ENCODE measurements at places on chromosomes 12 and 14. TPM values are rescaled to one million over a fixed set of nuclear protein-coding genes. Genes with fewer than 3 reads are reported as not detected.

- DNase-seq = no peak
Observed at GRCh38 chr12:6095269-6095668, 29.2 kb downstream of the VWF start.

DNA sequence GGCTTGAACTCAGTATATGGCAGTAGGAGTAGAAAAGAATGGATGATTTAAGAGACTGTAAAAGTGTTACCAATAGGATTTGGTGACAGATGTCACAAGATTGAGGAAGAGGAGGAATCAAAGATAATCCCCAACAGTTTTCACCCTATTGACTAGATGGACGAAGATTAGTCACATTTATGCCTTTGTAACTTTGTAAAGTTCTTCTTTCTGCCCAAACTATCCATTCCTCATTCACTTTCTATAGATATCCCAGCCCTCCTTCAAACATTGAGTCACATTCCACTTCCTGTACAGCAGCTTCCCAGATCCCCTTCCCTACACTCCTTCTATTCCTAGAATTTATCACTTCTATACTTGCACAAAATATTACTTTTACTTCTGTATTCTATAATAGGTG, 207.9 kb downstream of the BTG1 start:
- DNase-seq = no peak

Gene CEBPE
- not detected for total RNA-seq

Gene CYP46A1
- total RNA-seq = 0.48 TPM

GRCh38 chr12:57726151-57726883, 12.2 kb downstream of the AGAP2 start:
- peak; percentile 81 for DNase-seq

Gene EGLN3
- 3.2 TPM for total RNA-seq

Gene EPYC
- total RNA-seq = not detected

Gene EML1
- total RNA-seq = 9.8 TPM

DNA sequence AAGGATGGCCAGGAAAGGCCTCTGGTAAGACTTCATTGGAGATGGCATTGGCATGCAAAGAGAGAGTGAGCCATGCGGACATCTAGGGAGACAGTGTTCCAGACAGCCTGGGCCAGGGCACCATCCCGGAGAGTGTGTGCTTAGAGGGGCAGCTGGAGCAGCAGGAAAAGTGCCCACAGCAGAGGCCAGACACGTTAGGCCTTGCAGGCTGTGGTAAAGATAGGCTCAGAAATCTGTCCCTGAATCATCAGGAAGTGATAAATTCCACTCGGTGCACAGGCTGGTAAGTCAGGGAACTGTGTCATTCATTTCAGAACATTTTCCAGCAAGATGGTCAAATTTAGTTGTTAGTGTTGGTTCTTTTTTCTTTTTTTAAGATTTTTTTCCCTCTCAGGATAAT, 8.8 kb downstream of the GALNT16 start:
- no peak for DNase-seq

DNA sequence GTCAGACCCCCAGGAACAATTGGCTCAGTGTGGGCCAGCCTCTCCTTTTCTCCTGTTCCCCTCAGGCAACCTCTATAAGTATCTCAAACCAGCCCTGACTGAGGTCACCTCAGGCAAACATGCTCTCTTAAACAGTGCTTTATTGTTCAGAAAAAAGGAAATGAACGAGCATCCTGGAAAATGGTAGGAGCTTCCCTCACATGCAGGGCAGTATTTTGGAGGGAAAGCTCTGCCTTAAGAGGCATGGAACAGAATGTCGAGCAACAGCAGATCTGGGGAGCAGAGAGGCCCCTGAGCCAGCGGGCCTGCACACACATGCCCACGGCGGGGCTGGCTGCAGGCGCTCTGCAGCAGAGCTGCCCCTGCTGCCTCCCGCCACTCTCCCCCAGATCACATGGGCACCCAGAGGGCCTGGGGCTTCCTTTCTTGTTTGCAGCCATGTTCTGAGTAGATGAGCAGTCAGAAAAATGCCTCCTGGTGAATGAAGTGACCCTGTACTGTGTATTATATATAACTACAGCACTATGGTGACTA, 42.0 kb downstream of the MOK start:
- DNase-seq = no peak

DNA sequence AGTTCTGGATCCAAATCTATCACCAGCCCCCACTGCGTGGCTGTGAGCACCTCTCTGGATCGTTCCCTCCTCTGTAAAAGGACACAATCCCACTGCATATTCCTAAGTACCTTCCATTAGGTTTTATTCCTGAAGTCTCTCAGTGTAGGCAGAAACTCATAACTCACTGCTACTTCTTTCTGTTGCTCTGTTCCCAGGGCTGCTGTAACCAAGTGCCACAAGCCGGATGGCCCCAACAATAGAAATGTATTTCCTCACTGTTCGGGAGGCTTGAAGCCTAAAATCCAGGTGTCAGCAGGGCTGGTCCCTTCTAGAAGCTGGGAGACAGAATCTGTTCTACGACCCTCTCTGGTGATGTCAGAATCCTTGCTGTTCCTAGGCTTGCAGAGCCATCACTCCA, 24.9 kb downstream of the FOXN3 start:
- no peak for DNase-seq

Gene RASSF8
- 119 TPM for total RNA-seq
